ENCODE measurements at places on chromosomes 16 and 17.

DNA sequence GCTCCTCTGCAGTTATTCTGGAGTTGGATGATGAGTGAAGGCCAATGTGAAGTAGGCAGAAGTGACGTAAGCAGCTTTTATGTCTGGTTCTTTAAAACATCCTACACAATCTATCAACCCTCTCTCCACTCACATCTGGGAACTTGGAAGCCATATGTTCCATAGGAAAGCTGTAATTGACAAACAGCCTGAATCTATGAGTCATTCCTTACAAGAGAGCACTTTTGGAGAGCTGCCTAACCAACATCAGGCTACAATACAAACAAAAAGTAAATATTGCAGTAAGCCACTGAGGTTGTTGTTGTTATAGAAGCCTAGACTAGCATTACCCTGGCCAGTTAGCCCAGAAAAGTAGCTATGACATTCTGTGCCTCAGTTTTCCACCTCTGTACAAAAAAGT, 5.9 kb downstream of the CCL7 start:
- no peak for DNase-seq

DNA sequence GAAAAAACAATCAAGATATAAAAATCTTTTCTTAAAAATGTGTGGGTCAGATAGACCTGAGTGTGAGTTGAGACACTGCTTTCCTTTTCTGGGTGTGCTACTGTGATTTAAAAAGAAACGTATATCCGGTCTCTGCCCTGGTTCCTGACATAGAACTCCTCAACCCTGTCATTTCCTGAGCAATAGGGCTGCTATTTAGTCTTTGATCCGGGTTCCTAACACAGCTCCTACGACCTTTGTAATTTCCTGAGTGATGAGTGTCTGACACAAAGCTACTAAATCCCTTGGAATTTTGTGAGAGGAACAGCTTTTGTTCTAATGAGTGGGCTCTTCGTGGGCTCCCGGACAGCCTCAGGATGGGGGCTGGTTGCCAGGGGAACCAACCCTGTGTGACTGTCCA, 93.9 kb upstream of the FA2H start:
- DNase-seq = no peak

- DNase-seq = no peak
Observed at GRCh38 chr17:33389504-33390135, 96.5 kb upstream of the ASIC2 start.

DNA sequence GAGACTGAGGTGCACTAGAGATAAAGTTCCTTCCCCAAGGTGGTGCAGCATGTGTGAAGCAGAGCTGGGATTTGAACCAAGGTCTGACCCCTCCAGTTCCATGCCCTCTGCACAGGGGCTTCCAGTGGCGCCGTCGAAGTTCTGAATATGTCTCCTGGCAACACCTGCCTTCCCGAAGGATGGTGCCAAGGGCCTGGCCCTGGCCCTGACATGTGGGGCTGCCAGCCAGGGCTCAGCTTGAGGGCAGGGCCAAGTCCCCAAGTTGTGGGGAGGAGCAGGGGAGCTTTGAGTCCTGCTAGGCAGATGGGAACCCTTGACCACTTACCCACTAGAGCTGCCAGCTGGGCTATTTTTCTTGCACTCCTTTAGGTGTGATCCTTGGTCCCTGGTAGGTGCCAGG, 56.4 kb downstream of the NKD1 start:
- DNase-seq = no peak

GRCh38 chr16:51440131-51440889, 289.2 kb upstream of the SALL1 start:
- DNase-seq = no peak

DNA sequence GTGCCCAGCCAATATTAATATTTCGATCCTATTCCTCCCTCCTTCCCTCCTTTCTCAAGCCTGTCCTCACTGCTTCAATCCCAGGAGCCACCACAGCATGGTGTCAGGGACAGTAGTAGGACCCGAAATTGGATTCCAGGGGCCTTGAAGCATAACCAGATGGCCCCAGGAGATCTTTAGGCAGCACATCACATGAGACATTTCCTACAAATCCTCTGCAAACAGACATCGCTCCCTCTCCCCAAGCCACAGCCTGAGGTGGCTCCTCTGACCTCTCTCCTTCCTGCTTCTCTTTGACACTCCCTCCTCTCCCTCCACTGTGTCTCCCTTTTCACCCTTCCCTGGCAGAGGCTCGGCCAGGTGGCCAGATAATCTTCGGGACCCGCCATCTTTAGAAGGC, 76.6 kb downstream of the BMERB1 start:
- no peak for DNase-seq

- no peak for DNase-seq
Observed at GRCh38 chr16:55496509-55497145, 12.2 kb upstream of the LPCAT2 start.

DNA sequence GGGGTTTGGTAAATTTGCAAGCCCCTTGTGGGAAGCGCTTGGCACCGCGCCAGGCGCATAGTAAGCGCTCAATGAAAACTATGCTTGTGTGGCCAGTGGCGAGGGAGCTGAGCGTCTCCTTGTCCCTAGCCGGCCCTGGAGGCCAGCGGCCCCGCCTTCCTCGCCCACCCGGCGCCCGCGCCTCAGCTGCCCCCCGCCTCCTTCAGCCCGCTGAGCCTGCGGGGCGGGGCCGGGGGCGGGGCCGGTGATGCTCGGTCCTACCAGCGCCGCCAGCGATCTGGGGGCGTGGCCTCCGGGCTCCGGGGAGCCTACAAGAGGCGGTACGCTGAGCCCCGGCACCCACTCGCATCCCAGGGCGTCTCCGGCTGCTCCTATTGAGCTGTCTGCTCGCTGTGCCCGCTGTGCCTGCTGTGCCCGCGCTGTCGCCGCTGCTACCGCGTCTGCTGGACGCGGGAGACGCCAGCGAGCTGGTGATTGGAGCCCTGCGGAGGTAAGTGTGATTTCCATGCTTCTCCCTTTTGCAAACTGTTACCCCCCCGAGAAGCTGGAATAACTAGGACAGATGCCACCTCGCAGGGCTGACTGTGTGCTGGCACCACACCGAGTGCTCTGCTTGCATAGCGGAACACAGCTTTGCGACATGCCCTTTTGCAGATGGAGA, at the start of gene CRISPLD2:
Gene CRISPLD2, plus strand, starts transcription at position 342 of the 661 bp plus-strand sequence. CDS start 18,511 bp downstream, outside the sequence.
- peak; percentile 90 for DNase-seq

GRCh38 chr16:82585675-82586074, 41.1 kb upstream of the CDH13 start:
- DNase-seq = no peak

GRCh38 chr17:47888293-47888692, 7.7 kb upstream of the SP2 start:
- no peak for DNase-seq

DNA sequence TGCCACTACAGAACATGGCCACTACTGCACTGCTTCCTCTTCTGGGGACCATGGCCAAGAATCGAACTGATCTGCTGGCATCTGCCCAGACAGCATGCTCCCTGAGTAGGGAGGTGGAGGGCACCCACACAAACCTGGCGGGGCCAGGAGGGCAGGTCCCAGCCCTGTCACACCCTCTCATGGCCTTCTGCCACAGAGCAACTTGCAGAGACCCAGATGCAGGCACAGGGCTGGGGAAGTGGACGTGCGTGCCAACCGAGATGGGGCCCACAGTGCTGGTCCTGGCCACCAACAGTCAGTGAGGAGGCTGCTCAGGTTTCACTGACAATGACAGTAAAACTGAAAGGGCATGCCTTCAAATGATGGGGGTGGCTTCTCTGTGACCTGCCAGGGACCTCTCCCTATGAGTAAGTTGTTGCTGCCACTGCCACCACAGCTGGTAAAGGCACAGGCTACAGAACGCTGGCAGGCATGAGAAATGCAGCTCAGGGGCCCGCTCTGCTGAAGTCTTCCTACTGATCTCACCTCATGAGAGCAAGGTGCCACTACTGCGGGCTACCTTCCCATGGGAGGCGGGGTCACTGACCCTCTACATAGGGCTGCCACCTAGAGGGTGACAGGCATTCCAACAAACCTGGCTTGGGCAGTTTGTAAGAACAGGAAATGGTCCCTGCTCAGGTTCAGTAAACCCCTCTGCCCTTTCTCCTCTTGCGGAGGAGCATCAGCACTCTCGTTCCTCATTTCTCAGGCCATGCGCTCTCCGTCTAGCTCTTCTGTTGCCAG, 15.5 kb downstream of the HIC1 start:
- peak; percentile 60 for DNase-seq

GRCh38 chr17:58402047-58402446, 15.3 kb downstream of the RNF43 start:
- no peak for DNase-seq

GRCh38 chr17:40338058-40338457, 26.5 kb downstream of the GJD3 start:
- DNase-seq = no peak

GRCh38 chr16:337437-337836, 15.1 kb downstream of the AXIN1 start:
- no peak for DNase-seq

DNA sequence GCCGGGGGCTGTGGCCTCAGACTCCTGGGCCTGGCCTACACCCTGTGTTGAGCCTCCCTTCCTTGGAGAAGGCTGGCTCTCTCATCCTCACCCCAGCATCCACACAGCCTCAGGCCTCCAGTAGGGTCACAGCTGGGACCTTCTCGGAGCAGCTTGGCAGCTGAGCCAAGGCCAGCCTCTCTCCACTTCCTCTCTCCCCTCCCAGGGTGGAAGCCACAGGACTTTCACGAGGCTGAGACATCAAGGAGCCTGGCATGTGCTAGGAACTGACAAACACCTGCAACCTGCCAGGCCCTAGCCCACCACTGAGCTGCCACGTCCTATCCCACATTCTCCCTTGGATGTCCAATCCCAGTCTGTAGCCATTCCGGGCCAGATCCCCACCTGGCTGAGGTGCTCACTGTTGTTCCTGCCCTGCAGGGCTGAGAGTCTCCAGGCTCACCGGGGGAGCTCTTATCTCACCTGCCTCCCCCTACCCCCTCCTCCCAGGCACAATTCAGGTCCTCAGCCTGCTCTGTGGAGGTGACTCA, 3.1 kb downstream of the MMP15 start:
- DNase-seq = no peak

- DNase-seq = no peak
Observed at GRCh38 chr16:57530522-57531252, 5.7 kb downstream of the CCDC102A start.

DNA sequence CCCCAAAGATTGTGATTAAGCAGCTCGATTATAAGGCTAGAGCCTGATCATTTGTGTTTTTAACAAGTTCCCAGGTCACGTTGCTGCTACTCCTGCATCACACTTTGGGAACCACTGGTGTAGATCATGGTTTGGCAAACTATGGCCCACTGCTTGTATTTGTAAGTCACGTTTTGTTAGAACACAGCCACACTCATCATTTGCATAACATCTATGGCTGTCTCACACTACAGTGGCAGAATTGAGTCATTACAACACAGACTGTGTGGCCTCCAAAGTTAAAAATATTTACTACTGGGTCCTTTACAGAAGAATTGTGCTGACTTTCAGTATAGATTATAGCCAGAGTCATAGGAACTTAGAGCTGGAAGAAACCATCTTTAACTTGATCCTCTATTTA, 515.3 kb upstream of the PSMD7 start:
- DNase-seq = no peak

DNA sequence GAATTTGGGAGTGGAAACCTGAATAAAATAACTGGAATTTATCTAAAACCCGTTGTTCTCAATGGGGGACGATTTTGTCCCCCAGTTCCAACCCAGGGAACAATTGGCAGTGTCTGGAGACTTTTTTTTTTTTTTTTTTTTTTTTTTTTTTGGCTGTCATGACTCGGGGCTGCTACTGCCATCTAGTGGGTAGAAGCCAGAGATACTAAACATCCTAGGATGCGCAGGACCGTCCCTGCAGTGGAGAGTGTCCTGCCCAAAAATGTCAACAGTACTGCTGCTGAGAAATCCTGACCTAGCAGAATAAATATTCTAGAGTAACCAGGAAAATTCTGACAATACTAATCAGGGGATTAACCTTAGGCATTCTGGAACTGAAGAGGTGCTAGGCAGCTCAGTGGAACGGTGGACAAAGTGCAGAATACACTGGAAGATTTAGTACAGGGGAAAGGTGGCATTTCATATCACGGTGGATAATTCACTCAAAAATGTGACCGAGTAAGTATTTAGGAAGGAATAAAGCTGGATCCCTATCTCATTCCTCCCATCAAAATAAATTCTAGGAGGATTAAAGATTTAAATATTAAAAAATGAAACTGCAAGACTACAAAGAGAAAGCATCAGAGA, 107.6 kb downstream of the SPECC1 start:
- DNase-seq = peak; percentile 45

DNA sequence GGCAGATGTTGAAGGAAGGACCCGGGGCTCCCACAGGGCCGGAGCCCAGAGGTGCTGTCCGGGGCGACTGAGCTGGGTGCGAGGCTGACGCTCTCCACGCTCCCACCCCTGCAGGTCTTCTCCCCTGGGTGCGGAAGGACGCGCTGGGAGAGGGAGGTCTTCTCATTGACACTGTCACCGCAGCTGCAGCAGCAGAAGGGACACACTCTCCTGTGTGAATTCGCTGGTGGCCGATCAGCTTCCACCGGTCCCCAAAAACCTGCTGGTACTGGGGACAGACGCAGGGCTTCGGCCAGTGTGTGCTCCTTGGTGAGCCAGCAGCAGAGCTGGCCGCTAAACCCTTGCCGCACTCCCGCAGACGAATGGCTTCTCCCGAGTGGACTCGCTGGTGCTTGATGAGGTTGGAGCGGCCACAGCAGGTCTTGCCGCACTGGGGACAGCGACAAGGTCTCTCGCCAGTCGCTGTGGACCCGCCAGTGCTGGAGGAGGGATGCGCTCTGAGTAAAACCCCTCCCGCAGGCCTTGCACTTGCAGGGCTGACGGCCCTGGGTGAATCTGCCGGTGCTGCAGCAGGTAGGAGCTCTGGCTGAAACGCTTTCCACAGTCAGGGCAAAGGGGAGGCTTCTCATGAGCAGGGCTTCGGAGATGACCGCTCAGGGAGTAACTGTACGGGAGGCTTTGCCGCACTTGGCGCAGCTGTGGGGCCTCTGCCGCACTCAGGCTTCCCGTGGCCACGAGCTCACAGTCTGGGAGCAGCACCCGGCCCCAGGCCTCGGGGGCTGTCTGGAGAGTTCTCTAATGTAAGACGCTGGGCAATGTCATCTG, 6.2 kb downstream of the ZNF843 start:
- no peak for DNase-seq

DNA sequence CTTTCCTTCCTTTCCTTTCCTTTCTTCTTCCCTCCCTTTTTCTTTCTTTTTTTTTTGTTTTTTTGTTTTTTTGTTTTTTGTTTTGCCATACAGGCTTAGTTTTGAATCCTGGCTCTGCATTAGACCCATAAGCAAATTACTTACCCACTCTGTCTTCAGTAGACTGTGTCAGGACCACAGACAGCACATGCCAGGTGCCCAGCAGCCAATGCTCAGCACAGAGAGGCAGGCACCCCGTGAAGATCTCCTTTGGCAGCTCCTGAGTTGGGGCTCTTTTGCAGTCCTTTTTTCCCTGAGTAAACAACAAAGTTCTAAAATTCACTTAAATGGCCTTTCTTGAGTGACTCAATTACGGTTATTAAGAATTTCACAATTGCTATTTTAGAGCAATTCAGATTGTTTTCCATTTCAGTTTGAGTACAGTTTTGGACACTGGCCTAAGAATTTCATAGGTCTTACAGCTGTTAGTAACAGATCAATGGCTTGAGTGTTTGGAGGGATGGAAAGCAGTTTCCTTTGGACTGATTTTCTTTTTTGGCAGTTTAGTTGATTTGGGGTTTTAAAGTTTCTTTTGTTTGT, 26.2 kb upstream of the SLC5A11 start:
- no peak for DNase-seq
